Hypothalamus (tissue), 51 donors: ENCODE measurements at places on chromosomes 16 and 17.

GRCh38 chr17:72394531-72394930 is 273.7 kb downstream of the SOX9 start:
- DNase-seq: no peak

DNA sequence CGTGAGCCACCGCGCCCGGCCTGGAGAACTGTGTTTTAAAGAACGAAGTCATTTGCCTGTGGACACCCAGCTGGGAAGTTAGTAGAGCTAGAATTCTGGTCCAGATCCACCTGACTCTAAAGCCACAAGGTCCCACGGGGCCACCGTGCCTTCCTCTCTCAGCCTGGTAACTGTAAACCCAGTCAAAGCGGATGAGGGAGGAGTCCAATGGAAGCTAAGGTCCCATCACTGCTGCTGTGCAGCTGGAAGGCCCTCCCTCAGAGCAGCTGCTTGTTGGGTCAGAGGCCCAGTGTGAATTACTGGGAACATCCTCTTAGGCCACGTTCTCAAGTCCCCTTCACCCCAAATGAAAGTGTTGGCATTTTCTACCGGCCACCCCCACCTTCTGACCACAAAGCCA is 48.8 kb upstream of the CACNG5 start:
- no peak for DNase-seq

DNA sequence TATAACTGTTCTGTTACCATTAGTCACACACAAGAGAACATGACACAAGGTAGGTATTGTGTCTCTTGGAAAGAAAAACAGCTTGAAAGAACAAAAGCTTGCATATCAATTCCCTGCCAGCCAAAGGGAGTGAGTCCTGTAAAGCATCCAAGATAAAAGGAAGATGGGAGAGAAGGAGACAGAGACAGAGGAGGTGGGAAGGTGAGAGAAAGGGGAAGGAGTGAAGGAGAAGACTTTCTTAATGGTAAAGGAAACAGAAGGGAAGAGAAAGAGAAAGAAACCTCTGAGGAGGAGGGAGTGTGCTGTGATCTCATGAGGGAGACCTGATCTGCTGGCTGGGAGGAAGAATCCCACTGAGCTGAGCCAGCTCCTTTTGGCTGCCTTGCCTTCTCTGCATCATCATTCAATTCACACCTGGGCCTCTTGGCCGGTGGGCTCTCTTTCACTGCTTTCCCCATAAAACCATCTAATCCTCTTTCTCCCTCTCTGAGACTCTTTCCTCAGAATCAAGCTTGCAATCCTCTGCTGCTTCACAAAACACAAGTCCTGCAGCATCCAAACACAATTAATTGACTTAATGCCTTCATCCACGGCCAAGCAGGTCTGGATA is 271.6 kb downstream of the ABCC12 start:
- DNase-seq: no peak

- no peak for DNase-seq
These were observed 18.7 kb downstream of the CTU2 start for GRCh38 chr16:88724855-88725555.

DNA sequence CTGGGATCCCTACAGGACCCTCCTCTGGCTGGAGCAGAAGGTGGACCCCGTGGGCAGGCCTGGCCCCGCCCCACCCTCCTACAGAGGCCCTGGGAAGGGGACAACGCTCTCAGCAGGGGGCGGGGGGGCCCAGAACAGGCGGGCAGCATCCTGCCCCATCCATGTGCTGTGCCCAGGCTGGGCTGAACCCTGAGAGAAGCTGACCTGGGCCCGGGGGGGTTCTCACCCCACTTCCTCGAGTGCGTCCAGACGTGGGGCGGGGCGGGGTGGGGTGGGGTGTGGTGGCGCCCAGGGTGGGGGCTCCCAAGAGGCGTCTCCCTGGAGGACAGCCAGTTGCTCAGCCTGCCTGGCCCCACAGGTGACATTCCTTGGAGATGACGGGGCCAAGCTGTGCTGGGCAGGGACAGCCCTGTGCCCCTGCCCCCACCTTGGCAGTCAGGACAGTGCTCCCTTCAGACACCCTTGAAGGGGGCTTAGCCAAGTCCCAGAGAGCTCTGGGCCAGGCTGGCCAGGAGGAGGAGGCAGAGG is 390 bp upstream of the UNC13D start:
- peak; percentile 66 for DNase-seq

- no peak for DNase-seq
These were observed 21.0 kb upstream of the FMNL1 start for GRCh38 chr17:45200701-45201100.

DNA sequence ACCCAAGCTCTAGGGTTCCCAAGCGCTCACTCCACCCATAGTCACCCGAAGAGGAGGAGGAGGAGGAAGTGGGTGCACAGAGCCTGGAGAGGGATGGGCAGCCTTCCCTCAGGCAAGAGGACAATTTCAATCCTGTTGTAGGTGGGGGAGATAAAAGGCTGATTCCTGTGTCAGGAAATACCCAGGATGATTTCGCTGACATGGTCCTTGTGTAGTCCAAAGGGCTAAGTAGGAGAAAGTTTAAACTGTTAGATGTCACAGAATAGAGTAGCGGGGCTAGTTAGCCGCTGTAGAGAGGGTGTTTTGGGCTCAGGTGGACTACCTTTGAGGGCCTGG is 1.3 kb upstream of the EXOC7 start:
- DNase-seq: no peak

GRCh38 chr16:12573730-12574383 is 229.8 kb downstream of the CPPED1 start:
- no peak for DNase-seq

- no peak for DNase-seq
These were observed 17.5 kb downstream of the ATP2A3 start for GRCh38 chr17:3946711-3947235.

GRCh38 chr16:68287276-68288251 is 23.2 kb downstream of the SLC7A6OS start:
- no peak for DNase-seq

GRCh38 chr17:43634591-43635125 is 27.1 kb downstream of the MEOX1 start:
- peak; percentile 5 for DNase-seq

DNA sequence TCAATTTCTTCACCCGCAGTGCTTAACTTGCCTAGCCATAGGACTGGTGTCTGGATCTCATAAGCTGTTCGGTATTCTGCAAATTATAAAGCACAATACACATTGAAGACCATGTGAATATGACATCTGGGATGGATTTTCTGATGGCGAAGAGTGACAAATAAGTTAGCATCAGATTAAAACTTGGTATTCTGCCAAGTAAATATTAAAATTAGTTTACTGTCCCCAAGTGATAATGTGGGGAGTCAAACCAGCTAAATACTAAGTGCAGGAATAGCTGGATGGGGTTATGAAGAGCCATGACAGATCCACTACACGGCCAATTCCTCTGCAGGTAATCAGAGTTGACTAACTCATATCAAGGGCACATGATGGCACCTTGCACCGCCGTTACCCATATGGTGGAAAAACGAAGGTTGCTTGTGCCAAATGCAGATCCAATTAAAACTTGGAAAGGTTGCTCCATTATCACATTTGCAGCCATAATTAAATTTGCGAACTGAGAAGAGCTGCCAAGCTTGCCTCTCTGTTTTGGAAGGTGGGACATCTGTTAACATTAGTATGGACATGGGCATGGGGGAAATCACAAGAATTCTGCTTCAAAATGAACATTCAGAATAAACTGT is 114.9 kb upstream of the TOM1L1 start:
- no peak for DNase-seq

DNA sequence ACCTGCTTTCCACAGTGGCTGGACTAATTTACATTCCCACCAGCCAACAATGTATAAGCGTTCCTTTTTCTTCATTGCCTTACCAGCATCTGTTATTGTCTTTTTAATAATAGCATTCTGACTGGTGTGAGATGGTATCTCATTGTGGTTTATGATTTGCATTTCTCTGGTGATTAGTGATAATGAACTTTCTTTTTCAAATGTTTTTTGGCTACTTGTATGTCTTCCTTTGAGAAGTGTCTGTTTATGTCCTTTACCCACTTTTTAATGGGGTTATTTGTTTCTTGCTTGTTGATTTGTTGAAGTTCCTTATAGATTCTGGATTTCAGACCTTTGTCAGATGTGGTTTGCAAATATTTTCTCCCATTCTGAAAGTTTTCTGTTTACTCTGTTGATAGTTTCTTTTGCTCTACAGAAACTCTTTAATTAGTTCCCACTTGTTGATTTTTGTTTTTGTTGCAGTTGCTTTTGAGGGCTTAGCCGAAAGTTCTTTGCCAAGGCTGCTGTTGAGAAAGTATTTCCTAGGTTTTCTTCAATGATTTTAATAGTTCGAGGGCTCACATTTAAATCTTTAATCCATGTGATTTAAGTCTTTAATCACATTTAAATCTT is 26.8 kb downstream of the ITGAM start:
- no peak for DNase-seq

GRCh38 chr16:75555707-75556430 is at the start of gene TMEM231:
Gene TMEM231 (minus strand): TSS chr16:75556252. CDS start chr16:75556209, 43 bp downstream.
- DNase-seq: peak; percentile 83

DNA sequence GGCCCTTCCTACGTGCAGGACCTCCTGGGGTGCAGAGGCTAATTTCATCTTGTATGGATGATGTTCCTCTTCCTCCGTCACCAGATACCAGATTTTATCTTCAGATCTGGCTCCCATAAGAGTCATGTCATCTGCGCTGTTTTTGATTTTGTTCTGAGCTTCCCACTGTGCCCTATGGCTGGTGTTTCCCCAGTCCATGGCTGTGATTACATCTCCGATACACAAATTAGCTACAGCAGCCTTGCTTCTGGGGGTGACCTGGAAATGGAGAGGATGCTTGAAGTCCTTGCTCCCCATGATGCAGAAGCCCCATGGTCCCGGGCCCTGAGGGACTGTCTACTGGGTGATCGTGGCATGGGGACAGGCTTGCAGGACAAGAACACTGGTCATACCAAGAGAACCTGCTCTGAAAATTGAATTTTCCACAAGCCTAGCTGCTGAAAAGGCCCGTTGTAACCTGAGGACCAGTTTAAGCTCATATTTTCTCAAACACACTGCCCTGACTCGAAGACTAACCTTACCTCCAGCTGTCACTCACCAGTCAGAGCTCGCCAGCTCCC is 69.0 kb downstream of the KCNJ12 start:
- no peak for DNase-seq

GRCh38 chr17:79838522-79839274 is 542 bp downstream of the CBX4 start:
- peak; percentile 40 for DNase-seq

DNA sequence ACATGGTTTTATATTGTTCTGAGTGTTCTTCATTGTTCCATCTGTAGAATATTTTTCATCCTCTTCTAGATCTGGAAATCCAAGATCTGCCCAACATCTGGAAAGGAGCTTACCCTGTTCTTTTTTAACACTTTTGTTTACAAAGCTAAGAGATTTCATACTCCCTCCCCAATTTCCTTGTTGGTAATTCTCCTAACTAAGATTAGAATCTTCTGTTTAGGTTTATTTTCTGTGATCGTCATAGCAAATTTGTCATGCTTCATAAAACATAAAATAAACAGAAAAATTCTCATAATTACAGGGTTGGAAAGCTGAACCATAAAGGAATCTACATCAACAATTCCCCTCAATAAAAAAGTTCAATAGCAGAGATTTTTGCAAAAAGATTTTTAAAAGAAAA is 580.3 kb upstream of the CA10 start:
- DNase-seq: no peak

GRCh38 chr17:27336184-27336583 is 42.3 kb downstream of the WSB1 start:
- no peak for DNase-seq

GRCh38 chr17:49968405-49969133 is 421 bp upstream of the DLX4 start:
- DNase-seq: no peak

DNA sequence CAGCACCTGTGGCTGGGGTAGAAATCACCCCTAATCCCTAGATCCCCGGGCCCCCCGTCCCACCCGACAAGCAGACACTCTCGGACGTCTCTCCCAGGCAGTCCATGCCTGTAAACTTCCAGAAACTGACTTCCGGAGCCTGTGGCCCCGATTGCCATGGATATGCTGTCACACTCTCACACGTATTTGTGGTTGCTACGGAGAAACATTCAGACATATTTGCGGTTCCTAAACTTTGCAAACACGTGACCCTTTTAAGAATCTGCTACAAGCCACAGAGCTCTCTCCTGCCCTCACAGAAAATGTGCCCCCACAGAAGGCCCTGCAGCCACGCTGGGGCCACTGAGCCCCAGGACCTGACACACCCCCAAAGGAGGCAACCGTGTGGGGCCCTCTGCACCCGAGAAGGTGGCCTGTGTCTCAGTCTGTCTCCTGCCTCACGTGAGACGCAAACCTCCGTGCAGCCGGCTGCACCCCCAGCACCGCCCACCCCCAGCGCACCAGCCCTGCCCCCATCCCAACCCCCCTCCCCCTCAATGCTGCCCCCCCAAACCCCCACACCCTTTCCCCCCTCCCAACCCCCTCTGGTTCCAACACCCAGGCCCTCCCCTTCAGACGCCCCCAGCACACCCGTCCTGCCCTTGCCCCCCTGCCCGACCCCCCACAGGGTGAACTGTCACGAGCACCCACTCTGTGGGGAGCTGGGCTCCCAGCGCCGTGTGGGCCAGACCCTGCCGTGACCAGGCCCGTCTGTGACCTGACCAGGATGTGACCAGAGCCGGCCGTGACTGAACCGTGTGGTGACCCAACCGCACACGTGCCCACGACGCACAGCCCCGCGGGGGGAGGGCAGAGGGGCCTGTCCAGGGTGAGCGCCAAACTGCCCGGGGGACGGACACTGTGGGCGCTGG is 66.3 kb upstream of the METRNL start:
- DNase-seq: no peak

- DNase-seq: no peak
These were observed 1.6 kb downstream of the ZNF598 start for GRCh38 chr16:2008009-2008526.
